ENCODE measurements at places on chromosomes 7 and 10.

GRCh38 chr10:71836596-71836974 is 14.5 kb downstream of the PSAP start:
- no peak for DNase-seq

DNA sequence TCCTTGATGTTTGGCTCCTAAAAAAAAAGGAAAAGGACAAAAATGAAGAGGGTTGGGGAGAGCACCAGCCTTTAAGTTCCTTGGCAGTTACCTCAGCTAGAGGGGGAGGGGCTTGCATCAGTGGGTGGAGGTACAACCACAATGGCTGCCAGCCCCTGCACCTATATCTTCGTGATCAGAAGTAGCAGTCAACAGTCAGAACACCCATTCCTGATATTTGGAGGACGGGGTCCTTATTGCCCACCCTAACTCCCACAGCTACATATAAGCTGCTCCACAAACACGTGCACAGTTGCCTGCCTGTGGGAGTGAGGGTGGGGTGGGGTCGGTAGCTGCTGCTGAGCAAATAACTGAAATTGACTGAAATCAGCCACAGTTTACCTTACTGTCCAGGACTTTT is 26.2 kb downstream of the C1GALT1 start:
- DNase-seq: no peak

GRCh38 chr7:92875173-92875572 is 38.8 kb upstream of the CDK6 start:
- DNase-seq: no peak

- no peak for DNase-seq
Measured at GRCh38 chr7:42426163-42426562, 189.2 kb upstream of the GLI3 start.

DNA sequence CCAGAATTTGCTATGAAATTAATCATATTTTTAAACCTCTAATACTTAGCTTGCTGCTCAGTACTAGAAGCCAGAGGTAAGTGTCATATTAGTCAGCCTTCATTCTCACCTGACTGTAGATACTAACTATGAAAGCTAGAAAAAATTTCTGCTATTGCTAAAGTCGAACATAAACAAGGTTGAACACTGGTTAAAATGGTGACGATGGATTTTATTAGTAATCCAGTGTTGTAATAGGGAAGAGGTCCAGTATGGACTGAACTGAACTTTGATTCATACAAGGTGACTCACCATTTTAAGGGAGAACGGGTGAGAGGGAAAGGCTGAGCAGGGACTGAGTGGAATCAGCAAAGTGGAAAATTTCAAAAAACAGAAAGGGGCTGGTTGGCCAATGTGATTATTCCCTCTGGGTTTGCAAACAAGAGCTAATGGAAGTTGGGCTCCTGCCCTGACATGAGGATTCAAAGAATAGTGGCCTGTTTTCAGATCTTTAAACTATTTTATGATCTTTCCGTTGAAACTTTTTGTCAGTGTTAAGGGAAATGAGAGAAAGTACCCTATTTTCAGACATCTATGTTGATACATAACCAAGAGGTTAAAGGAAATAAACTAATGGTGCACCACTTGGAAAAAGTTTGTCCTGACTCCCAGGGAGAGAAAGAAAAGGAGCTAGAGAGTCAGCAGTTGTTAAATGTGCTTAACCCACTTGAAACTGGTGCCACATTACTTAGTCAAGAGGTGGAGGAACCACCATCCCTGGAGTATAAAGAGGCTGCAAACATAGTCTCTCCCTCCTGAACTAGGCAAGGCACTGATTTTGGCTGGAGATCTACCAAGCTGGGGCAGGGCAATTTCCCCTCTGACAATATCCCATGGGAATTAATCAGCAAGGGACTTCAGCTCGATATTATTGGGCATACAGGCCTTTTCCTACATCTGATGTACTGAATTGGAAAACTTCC is 15.3 kb upstream of the AKR1C1 start:
- DNase-seq: no peak

GRCh38 chr10:129875993-129876726 is 87.9 kb downstream of the EBF3 start:
- no peak for DNase-seq

DNA sequence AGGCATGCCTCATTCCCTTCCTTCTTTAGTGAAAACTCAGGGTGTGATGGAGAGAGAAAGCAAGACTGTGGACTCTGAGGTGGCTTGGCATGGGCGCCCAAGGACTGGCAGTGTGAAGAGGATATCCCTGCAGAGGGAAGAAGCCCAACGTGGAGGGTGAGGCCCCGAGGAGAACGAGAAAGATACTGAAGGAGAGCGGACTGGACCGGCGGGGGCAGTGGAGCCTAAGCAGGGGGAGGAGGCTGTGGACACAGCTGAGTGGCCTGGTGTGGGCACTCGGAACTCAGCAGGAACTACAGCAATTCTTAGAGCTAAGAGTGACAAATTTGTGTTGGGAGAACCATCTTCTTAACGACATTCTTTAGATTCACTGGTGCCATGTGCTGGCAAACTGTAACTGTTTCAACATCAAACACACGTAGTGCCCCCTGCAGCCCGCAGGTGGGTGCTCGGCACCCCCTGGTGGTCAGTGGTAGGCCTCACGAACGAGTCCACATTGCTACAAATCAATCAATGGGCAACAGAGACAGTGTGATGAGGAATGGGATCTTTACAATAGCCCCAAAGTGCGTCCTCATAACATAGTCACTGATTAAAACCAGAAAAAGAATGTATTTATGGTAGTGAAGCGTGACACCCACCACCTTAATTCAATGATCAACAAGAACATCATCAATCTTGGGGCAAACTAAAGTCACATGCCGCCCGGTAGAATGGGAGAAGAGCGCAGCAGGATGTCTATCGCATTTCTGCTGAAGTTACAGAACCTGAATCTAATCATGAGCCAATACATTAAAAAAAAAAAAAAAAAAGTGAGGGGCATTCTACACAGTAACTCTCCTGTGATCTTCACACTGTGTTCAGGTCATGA is 2.0 kb upstream of the SFTPA1 start:
- no peak for DNase-seq
